ENCODE measurements at places on chromosomes 2 and 18.

DNA sequence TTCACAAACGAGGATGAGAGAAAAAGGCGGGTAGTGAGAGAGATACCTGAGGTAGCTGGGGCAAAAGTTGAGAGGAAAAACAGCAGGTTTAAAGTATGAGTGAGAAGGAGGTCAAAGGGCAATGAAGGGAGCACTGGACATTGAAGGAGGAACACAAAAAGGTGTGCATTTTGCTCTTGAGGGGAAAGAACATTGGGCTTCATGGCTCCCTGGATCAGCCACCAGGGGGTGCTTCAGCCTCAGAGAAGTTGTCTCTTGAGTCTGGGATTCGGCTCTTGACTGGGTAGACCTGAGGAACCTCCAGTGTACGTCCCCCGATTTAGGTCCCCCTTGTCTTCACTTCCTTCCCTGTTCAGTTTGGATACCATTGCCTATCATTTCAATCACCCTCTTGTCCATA, 128.5 kb downstream of the RAPGEF4 start:
- DNase-seq, result no peak

GRCh38 chr2:136361521-136361920, 243.6 kb upstream of the CXCR4 start:
- no peak for DNase-seq

- DNase-seq, result no peak
These were observed 28.1 kb downstream of the SGPP2 start for GRCh38 chr2:222452422-222452950.

- DNase-seq, result no peak
These were observed 124.9 kb upstream of the TTC27 start for GRCh38 chr2:32502941-32503340.

DNA sequence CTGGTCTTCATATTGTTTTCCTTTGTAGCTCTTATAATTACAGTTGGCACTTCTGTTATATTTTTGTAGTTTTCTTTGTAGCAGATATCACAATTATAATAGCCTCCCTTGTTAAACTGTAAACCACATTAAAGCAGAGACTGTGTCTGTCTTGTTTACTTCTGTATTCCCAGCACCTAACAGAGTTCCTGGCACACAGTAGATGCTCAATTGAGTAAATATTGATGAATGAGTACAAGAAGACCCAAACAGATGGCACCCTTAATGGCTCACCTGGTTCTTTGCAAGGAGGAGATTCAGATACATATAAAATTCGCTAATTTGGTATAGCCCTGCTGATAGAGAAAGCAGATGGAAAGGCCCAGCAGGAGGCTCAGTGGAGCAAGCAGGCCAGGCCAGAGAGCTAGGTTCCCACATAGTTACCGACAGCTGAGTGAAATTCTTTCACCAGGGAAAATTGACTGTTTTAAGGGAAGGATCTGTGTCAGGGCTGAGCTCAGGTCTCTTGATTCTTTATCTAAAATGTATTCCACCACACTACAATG, 120.1 kb downstream of the NUP35 start:
- DNase-seq, result no peak

DNA sequence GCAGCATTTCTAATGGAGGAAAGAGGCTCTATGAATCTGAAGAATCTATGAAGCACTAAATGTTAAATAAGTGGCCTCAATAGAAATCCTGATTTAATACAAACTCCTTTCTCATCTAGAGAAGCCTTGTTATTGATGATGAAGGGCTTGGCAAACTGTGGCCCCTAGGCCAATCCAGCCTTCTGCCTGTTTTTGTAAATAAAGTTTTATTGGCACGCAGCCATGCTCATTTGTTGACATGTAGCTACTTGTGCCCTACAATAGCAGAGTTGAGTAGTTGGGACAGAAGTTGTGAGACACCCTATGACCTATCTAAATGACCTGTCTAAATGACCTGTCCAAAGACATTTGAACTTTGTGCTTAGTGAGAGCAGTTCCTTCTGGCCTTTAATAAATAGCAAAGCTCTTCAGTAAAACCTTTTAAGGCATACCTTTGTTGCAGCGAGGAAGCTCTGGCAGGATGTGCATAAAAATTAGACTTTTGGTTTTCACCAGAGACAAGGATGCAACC, 484.4 kb upstream of the SPRED2 start:
- DNase-seq, result no peak

DNA sequence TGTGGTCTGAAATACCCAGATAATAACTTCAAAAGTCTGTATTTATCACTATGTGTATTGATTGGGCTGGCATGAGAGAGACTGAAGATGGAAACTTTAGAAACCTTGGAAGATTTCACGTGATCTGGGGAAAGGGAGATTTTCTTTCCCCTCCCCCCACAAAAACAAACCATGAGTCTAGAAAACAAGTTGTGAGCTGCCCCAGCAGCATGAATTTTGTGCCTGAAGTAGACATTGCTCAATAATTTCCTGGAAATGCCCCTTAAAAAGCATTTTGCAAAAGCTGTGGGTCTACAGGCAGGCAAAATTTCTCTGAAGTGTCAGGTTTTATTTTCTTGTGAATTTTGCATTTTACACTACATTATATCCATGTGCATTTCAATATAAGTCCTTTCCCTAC, 101.8 kb downstream of the ETAA1 start:
- no peak for DNase-seq

DNA sequence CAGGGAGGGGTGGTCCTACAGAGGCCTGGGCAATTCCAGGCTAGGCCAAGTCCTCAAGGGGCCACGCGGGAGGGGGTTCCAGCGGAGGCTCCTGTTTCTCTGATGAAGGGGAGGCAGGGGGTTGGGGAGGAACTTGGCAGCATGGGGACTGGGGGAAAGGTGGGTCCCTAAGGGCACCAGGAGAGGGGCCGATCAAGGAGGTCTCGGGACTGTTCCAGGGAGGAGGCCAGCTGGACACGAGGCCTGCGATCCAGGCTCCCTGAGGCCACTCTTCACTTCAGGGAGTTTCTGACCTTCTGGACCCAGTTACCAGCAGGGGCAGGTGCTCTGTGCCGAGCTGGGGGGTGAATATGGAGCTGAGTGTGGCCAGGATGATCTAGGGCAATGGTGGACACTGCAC, 71.5 kb downstream of the ASB1 start:
- no peak for DNase-seq

DNA sequence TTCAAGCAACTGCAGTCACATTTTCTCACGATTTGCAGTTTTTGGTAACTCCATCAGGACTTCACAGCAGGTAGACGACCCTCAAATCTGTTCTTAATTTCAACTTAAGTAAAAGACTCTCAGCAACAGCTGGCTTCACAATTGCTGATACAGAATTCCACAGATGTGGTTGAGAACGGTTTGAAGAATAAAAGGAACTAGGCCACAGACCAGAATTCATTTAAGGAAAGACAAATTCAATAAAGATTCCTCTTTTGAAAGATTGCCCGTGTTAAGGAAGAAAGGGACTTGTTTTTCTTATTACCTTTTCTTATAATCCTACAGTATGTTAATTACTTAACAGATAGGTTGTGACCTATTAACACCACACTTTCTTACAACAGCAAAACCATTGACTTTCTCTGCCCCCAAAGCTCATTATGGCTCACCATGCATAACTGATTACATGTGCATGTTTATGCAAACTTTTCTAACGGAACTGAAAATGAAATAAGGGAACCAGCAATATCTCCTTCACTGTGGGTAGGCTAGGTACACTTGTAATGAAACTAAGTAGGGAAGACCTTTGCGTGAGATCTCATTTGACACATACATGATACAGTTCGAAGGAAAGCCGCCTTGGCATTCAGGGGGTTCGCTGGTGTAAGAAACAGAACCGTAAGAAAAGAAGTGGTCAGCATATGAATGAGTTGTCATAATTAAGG, 4.7 kb upstream of the ZNF516 start:
- no peak for DNase-seq

DNA sequence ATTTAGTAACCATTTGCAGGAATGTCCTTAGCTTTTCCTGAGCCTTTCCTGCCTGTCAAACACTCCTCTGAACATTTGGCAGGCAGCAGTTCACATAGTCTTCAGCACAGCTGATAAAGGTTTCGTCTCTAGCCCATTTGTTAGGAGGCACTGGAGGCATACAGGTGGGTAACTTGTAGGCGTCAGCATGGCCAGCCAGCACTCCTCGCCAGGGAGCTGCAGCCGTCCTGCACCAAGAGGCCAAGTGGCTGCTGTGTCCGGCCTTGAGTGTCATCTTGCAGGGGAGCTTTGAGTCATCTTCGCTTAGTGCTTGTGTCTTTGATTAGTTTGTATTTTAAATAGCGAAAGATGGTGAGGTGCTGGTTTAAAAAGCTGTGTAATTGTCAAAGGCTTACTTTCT, 120.3 kb upstream of the NFATC1 start:
- no peak for DNase-seq

DNA sequence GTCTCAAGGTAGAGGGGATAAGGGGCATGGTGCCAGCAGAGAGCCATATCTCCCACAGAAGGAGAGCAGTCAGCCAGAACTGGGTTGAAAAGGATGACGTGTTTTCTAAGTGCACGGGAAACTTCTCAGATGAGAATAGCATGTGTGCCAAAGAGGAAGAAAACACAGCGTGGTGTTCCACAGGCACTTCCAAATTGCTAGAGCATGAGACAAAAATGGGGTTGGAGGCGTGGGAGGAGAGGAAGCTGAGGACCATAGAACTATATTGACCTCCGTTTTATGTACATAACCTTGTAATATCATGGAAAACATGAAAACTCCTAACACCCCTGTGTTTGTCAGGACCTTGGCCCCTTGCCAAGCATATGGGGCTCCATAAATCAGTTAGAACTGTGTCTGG, 682.7 kb upstream of the RAB6C start:
- DNase-seq, result no peak

- no peak for DNase-seq
These were observed 15.8 kb downstream of the ATF2 start for GRCh38 chr2:175152242-175152641.

GRCh38 chr2:110768591-110768990, 36.2 kb downstream of the ACOXL start:
- DNase-seq, result no peak

- DNase-seq, result no peak
These were observed 74.2 kb downstream of the RAB31 start for GRCh38 chr18:9782073-9782857.

DNA sequence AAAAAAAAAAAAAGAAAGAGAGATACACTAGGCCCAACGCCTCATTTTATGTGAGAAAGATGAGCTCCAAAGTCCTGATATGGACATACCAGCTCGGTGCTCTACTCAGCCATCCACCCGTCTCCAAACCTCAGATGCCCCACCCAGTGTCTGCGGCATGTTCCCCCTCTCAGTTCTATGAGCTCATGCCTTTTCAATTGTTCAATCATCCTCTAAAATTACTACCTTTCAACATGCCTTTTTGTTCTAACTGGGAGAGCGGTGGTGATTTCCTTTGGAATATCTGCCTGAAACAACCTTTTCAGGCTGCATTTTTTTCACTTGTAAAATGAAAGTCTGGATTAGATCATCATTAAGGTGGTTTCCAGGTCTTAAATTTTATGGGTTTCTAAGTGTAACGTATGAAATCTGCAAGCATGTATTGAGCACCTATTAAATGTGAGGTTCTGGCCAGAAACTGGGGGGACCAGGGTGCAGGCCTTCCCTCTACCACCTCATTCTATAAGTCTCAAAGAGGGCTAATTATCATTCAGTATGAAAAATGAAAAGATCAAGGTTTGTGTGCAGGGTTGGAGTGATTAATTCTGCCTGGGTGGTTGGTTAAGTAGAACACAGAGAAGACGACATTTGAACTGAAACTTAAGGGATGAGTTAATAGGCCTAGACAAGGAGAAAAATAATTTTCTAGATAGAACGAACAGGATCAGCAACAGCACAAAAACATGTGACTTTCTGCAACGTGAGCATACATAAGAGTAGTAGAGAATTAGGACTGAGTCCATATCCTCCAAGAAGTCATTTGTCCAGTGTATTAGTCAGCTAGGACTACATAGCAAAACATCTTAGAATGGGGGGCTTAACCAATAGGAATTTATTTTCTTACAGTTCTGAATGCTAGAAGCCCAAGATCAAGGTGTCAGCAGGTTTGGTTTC, 87.4 kb upstream of the GLS start:
- no peak for DNase-seq
